ENCODE measurements at places on chromosomes 7 and 10. TPM values are rescaled to one million over a fixed set of nuclear protein-coding genes. Genes with fewer than 3 reads are reported as not detected.

Gene IKZF1
- not detected for total RNA-seq

- H3K36me3 ChIP-seq, result peaks cover 38% of the 10 kb centered on the region
- no peak for DNase-seq
- no peak overlapping the region for H3K4me3 ChIP-seq
- peaks cover 11% of the 10 kb centered on the region for H3K4me1 ChIP-seq
- H3K27me3 ChIP-seq, result no peaks in the 10 kb centered on the region
- no peak overlapping the region for H3K27ac ChIP-seq
These were observed 16.1 kb downstream of the CALU start for GRCh38 chr7:128755075-128755818.

Gene LIPN
- not detected for total RNA-seq

GRCh38 chr10:43879742-43880141 lies 231.1 kb upstream of the ZNF32 start:
- no peak for DNase-seq
- no peak overlapping the region for H3K4me3 ChIP-seq
- peaks cover 15% of the 10 kb centered on the region for H3K4me1 ChIP-seq

Gene PSPH
- 48.4 TPM for total RNA-seq

GRCh38 chr7:131819891-131820290 lies 263.5 kb upstream of the PODXL start:
- H3K4me1 ChIP-seq, result no peaks in the 10 kb centered on the region
- no peaks in the 10 kb centered on the region for H3K27me3 ChIP-seq
- H3K27ac ChIP-seq, result no peak overlapping the region
- no peaks in the 10 kb centered on the region for H3K36me3 ChIP-seq
- DNase-seq, result no peak

GRCh38 chr10:104028146-104028545 lies 57.5 kb downstream of the COL17A1 start:
- H3K27ac ChIP-seq, result no peak overlapping the region
- no peak overlapping the region for H3K4me3 ChIP-seq
- H3K4me1 ChIP-seq, result no peaks in the 10 kb centered on the region

- H3K27ac ChIP-seq, result no peak overlapping the region
- no peak overlapping the region for H3K4me3 ChIP-seq
These were observed 62.1 kb upstream of the LYZL2 start for GRCh38 chr10:30691639-30692015.

Gene TFEC
- total RNA-seq, result 0.28 TPM

Gene ABLIM1
- 9.9 TPM for total RNA-seq

Gene IGFBP3
- total RNA-seq, result 272 TPM

DNA sequence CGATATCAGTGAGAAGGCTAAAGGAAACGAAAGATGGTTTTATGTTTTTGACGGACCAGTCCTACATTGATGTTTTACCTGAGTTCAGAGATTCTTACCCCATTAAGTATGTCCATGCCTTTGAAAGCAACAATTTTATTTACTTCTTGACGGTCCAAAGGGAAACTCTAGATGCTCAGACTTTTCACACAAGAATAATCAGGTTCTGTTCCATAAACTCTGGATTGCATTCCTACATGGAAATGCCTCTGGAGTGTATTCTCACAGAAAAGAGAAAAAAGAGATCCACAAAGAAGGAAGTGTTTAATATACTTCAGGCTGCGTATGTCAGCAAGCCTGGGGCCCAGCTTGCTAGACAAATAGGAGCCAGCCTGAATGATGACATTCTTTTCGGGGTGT lies 27.7 kb downstream of the MET start:
- no peaks in the 10 kb centered on the region for H3K36me3 ChIP-seq
- H3K4me1 ChIP-seq, result no peaks in the 10 kb centered on the region
- H3K27me3 ChIP-seq, result no peaks in the 10 kb centered on the region
- no peak for DNase-seq
- no peak overlapping the region for H3K4me3 ChIP-seq
- H3K27ac ChIP-seq, result no peak overlapping the region

DNA sequence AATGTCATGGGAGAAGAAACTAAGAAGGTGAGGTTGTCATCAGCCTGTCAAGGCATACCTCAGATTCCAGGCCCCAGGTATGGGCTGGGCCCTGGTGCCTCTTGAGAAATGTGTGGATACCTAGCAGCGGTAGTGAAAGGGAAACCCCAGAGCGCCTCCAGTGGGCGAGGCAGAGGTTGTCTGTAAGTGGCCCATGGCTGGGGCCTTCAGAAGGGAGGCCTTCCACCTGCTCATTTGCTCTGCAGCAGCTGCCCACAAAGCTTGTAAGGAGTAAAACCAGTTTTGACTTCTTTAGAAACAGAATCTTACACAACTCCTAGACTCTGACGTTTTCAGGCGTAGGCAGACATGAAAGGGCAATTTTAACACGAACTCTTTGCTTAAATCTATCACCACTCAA lies 509.9 kb downstream of the PARD3 start:
- H3K27ac ChIP-seq, result no peak overlapping the region
- no peaks in the 10 kb centered on the region for H3K4me1 ChIP-seq
- no peak overlapping the region for H3K4me3 ChIP-seq
- no peak for DNase-seq
- H3K36me3 ChIP-seq, result no peaks in the 10 kb centered on the region
- H3K27me3 ChIP-seq, result no peaks in the 10 kb centered on the region

DNA sequence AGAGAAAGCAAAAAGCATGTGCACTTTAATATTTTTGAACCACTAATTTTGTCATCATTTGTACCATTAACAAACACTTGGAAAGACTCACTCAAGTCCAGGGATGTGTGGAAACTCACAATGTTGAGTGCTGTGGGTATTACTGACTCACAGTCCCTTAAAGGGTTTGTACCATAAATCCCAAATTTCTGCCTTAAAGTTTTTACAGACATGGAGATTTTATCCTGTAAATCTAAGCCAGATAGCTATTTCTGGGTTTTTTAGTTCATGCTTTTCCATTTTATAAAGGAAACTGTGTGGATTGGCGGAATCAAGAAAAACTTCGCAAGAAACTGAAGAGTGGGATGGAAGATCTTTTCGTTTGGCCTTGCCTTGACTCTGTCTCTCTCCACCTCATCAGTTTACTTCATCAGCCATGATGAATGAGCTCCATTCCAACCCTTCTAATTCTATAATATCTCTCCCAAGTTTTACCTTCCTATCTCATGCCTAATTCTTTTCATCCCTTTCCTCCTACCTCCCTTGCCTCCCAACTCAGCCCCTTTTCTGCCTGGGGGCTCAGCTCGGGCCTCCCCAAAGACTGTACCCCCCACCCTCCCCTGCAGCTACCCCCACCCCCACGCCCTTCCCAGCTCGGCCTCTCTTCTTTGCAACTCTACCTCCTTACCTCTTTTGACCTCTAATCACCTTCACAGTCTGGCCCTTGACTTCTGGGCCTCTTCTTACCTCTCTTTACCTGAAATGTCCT lies 218.5 kb upstream of the MKLN1 start:
- H3K4me1 ChIP-seq, result peaks cover 7% of the 10 kb centered on the region
- peak overlapping the region; percentile 50 for H3K4me3 ChIP-seq
- no peaks in the 10 kb centered on the region for H3K27me3 ChIP-seq
